ENCODE measurements at places on chromosomes 7 and 10.

DNA sequence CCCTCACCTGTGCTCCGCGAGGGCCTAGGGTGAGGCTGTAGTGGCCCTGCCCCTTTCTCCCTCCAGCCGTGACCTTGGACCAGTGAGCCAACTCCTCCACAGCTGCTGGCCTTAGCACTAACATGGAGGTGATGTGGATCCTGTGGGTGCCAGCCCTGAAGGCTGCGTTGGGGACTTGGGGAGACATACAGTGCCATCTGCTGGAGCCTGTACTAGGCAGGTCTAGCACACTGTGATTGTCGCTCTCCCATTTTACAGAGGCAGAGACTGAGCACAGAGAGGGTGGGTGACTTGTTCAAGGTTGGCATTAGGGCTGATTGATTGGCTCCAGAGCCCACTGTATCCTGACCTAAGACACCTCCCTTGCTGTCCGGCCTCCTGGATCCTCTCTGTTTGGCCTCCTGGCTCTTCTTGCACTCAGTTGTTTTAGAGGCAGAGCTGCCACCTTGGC is 37.6 kb downstream of the PRF1 start:
- H3K36me3 ChIP-seq: no peaks in the 10 kb centered on the region
- no peak overlapping the region for H3K4me3 ChIP-seq
- DNase-seq: no peak
- H3K4me1 ChIP-seq: no peaks in the 10 kb centered on the region

- no peak overlapping the region for H3K27ac ChIP-seq
- peaks cover 8% of the 10 kb centered on the region for H3K4me1 ChIP-seq
- no peak overlapping the region for H3K4me3 ChIP-seq
- H3K36me3 ChIP-seq: no peaks in the 10 kb centered on the region
- no peaks in the 10 kb centered on the region for H3K27me3 ChIP-seq
Observed at GRCh38 chr10:63735305-63735704, 214.1 kb downstream of the REEP3 start.

GRCh38 chr7:99897322-99898022 is 20.6 kb upstream of the OR2AE1 start:
- peaks cover 2% of the 10 kb centered on the region for H3K4me1 ChIP-seq
- no peak overlapping the region for H3K4me3 ChIP-seq
- H3K36me3 ChIP-seq: peaks cover 36% of the 10 kb centered on the region
- no peaks in the 10 kb centered on the region for H3K27me3 ChIP-seq

GRCh38 chr7:92423710-92424131 is 23.6 kb upstream of the GATAD1 start:
- H3K36me3 ChIP-seq: no peaks in the 10 kb centered on the region
- peak overlapping the region; percentile 0 for H3K4me3 ChIP-seq
- H3K27ac ChIP-seq: no peak overlapping the region
- no peak for DNase-seq
- no peaks in the 10 kb centered on the region for H3K27me3 ChIP-seq
- H3K4me1 ChIP-seq: peaks cover 5% of the 10 kb centered on the region

DNA sequence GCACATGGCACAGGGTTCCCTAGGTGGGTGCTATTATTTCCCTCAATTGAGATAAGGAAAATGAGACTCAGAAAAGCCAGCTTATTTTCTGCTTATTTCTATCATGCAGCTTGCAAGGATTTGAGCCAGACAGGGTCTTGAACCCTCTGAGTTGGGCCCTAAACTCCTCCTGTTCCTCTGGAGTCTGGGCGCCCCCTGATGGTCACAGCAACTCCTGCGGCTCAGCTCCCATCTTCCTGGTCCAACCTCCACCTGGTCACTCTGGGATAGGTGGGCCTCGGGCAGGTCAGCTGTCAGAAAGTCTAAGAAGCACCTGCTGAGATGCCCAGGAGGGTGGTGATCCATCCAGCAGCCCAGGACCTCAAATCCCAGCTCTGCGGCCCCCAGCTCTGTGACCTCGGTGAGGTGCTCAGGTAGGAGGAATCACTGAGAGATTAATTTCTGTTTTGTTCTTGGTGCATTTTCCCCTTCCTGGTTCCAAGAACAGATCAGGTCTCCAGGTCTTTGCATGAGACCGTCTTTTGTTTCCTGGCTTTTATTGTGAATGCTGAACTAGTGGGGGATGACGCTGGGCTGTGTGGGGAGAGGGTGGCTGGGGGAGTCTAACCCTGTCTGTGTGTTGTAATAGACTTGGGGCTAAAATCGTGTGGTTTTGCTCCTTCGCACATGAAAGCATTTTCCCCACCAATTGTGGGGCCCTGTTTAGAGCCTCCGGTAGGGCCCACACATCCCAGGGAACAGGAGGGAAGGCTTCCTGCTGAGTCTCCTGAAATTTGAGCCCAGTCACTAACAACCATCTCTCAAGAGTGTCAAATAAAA is 32.8 kb downstream of the TMEM130 start:
- H3K4me3 ChIP-seq: no peak overlapping the region
- H3K27me3 ChIP-seq: no peaks in the 10 kb centered on the region

GRCh38 chr10:17848646-17849045 is 39.5 kb downstream of the MRC1 start:
- no peaks in the 10 kb centered on the region for H3K27me3 ChIP-seq
- peaks cover 9% of the 10 kb centered on the region for H3K4me1 ChIP-seq
- H3K27ac ChIP-seq: no peak overlapping the region
- DNase-seq: no peak
- no peak overlapping the region for H3K4me3 ChIP-seq
- no peaks in the 10 kb centered on the region for H3K36me3 ChIP-seq

GRCh38 chr7:63925626-63926460 is 72.8 kb upstream of the ZNF722 start:
- no peaks in the 10 kb centered on the region for H3K4me1 ChIP-seq
- no peaks in the 10 kb centered on the region for H3K36me3 ChIP-seq
- no peak for DNase-seq
- H3K4me3 ChIP-seq: no peak overlapping the region

DNA sequence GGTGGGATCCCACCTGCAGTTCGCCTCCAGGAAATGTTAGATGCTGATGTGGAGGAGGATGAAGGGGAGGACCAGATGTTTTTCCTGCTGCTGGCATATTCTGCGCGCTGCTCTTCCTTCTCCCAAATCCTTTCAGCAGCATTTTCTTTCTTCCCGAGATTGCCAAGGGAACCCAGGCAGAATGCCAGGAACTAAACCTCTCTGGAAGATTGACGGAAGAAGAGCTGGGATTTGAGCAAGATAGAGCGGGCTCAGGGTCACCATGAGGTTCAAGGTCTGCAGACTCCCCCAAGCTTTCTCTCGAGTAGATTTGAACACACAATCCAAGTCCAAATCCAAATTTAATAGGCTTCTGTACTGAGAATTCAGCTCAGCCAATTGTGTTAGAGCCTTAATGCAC is 345.2 kb upstream of the C7orf33 start:
- H3K36me3 ChIP-seq: no peaks in the 10 kb centered on the region
- no peak for DNase-seq
- peaks cover 88% of the 10 kb centered on the region for H3K27me3 ChIP-seq
- H3K4me1 ChIP-seq: no peaks in the 10 kb centered on the region
- H3K27ac ChIP-seq: no peak overlapping the region
- H3K4me3 ChIP-seq: no peak overlapping the region

DNA sequence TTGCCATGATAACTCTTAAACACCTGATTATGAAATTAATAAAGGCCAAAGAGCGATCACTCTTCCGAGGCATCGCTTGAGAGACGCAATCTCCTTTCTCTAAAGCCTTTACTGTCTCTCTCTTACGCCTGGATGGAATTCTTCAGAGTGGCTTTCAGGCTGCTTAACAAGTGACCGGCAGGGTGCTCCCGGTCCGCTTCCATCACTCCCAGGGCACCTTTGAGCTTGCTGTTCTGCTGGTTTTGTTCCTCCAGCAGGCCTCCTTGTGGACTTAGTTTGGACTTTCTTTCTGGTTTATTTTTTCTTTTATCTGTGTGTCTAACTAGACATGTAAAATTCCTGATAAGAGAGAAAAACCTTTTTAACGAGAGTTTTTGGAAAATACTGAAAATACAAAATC is 60.9 kb downstream of the MRPL32 start:
- no peak overlapping the region for H3K27ac ChIP-seq
- DNase-seq: no peak
- H3K36me3 ChIP-seq: no peaks in the 10 kb centered on the region
- no peaks in the 10 kb centered on the region for H3K27me3 ChIP-seq
- H3K4me3 ChIP-seq: no peak overlapping the region
- H3K4me1 ChIP-seq: no peaks in the 10 kb centered on the region

GRCh38 chr10:74502963-74503608 is 323.3 kb upstream of the KAT6B start:
- H3K36me3 ChIP-seq: peaks cover 25% of the 10 kb centered on the region
- peaks cover 18% of the 10 kb centered on the region for H3K4me1 ChIP-seq
- H3K27me3 ChIP-seq: no peaks in the 10 kb centered on the region
- peak overlapping the region; percentile 81 for H3K27ac ChIP-seq

- DNase-seq: no peak
- no peak overlapping the region for H3K27ac ChIP-seq
- H3K27me3 ChIP-seq: no peaks in the 10 kb centered on the region
- H3K4me1 ChIP-seq: no peaks in the 10 kb centered on the region
Observed at GRCh38 chr7:50416527-50417182, 33.5 kb downstream of the FIGNL1 start.

GRCh38 chr7:41817386-41817785 is 114.5 kb upstream of the INHBA start:
- H3K36me3 ChIP-seq: no peaks in the 10 kb centered on the region
- peak; percentile 52 for DNase-seq
- no peak overlapping the region for H3K27ac ChIP-seq
- H3K27me3 ChIP-seq: no peaks in the 10 kb centered on the region
- H3K4me3 ChIP-seq: no peak overlapping the region

GRCh38 chr7:141389140-141389796 is 161.9 kb upstream of the AGK start:
- no peaks in the 10 kb centered on the region for H3K27me3 ChIP-seq
- no peak overlapping the region for H3K4me3 ChIP-seq
- no peak for DNase-seq
- H3K36me3 ChIP-seq: no peaks in the 10 kb centered on the region
- H3K4me1 ChIP-seq: no peaks in the 10 kb centered on the region

DNA sequence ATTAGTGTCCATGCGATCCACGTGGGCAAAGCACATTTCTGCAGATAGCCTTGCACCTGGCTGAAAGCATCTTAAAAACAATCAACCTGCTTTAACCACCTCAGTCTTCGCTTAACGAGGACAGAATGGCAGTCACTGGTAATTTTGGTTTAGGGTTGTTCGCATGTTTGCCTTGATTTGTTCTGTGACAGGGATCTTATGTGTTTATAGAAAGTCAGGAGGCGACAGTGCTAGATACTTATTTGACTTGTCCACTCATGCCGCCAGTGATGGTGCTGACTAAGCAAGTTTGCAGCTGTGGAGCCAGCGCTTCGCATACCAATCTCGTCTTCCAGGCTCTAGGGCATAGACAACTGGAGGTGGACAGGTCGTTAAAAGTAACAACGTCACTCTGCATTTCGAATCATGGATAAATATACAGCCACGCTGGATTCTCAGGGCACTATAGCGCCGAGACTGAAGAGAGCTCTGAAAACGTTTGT is 1.2 kb upstream of the TMEM243 start:
- peaks cover 26% of the 10 kb centered on the region for H3K4me1 ChIP-seq
- H3K27ac ChIP-seq: peak overlapping the region; percentile 86
- peak overlapping the region; percentile 98 for H3K4me3 ChIP-seq
- no peaks in the 10 kb centered on the region for H3K27me3 ChIP-seq
- H3K36me3 ChIP-seq: peaks cover 5% of the 10 kb centered on the region

DNA sequence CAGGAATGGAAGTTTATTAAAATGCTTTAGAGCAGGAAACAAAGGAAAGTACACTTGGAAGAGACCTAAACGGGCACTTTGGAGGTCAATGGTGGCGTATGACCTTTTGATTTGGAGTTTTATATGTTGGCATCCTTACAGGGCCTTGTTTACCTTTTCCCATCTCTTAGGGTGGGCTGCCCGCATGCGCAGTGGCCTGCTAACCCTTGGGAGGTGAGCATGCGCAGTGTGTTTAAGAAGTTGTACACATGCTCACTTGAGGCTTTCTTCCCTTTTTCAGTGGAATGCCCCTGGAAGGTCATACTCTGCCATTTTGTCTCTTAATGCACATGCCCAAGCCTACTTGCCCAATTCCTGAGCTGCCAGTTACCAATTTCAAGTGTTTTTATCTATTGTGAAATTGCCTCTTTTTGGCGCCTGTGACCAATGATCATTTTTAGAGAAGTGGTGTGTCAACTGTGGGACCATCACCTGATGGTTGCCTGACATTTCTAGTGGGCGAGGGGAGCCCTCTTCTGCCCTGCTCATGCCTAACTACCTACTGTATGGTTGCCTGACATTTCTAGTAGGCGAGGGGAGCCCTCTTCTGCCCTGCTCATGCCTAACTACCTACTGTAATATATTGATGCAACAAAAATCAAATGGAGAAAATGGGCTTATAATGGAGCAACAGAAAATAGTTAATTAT is 138.0 kb downstream of the PPP1R9A start:
- H3K36me3 ChIP-seq: no peaks in the 10 kb centered on the region
- H3K4me1 ChIP-seq: no peaks in the 10 kb centered on the region
- H3K27me3 ChIP-seq: no peaks in the 10 kb centered on the region
- H3K4me3 ChIP-seq: no peak overlapping the region

DNA sequence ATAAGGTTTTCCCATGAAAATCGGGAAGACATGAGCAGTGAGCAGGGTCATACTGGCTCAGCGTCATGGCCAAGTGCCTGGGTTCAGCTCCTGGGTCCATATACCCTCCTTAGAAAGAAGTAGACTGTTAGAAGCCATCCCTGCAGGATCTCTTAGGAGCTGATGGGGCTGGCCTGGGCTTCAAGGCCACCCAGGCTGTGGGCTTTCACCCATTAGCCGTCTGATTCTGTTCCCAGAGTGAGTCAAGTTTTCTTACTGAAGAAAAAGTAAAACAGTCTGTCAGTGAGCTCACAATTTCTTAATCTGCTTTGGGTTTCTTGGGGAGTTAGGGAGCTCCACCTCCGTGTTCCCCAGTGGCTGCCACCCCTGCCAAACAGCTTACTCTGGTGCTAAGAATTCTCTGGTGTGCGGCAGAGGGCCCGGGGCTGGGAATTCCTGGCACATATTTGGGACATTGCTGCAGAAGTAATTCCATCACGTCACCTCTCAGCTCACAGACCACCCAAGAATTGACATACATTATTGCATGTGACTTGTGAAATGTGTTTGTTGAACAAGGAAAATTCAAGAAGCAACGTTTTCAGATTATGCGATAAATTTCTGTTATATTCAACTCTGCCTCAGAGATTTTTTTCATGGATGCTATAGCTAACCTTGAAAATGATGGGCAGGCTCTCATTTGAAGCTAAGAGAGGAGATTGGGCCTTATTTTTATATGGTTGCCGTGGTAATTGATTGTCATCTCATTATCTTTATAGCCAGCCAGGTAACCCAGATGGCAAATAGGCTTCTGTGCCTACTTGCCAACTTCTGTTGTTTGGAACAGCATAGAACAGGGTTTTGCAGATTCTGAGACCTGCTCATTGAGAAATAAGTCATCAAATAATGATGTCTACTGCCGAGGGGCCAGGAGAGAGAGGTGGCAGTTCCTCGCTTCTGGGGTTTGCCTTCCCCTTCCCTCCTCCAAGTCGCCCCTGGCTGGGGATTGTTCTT is 166.4 kb downstream of the CHN2 start:
- no peak for DNase-seq
- no peaks in the 10 kb centered on the region for H3K4me1 ChIP-seq
- H3K36me3 ChIP-seq: peaks cover 4% of the 10 kb centered on the region
- no peak overlapping the region for H3K4me3 ChIP-seq

All from MCF 10A (cell line).